ENCODE measurements at places on chromosomes 3 and 15.

DNA sequence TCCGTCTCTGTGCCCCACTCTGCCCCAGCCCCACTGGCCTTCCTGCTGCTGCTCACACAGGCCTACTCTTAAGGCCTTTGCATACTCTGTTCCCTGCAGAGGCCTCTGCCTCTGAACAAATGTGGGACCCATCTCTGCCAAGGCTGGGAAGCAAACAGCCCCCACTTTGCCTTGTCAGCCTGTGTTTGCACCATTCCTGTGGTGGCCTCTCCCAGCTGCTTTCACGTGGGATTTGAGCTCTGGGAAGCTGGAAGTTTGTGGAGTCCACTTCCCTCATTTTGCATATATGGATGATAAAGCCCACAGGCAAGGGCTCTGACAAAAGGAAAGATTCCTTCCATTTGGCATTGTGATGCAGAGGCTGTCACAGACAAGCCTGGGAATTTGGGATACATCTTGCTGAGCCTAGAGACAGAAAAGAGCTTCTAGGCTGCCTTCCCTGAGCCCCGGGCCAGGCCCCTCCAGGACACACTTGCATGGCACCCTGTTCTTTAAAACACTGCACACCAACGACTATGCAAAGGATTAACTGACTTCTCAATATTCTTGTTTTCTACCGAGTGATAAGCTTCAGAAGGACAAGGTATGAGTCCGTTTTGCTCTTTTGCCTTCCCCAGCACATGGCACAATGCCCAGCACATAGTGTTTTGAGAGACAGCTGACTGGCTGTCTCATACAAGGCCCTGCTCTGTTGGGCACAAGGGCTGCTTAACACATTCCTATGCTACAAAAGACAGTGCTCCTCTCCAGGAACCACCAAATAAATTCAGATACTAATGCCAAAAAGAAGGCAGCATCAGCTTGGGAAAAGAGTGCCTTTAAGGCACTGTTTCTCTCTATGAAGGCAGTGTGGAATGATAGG is 120.7 kb upstream of the TOPAZ1 start:
- DNase-seq: no peak

GRCh38 chr3:172939651-172940293 is 189.2 kb downstream of the ECT2 start:
- DNase-seq: no peak

GRCh38 chr3:46970391-46971091 is 6.0 kb downstream of the CCDC12 start:
- no peak for DNase-seq

DNA sequence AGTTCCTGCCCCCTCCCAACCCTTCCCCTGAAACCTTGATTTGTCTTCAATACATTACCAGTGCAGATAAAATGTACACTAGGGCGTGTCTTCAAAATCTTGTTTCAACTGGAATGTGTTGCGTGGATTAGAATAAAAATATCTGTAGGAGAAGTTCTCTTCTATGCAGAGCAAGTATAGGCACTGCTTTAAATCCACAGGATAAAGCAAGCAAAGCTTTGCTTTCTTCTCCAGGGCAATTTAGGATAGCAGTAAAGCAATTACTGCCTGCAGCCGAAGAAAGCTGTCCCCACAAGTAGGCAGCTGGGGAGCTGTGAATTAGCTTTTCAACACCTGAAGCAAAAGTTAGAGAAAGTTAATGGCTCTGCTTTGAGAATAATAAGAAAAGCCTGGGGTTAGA is 329.7 kb upstream of the KCNMB2 start:
- no peak for DNase-seq

DNA sequence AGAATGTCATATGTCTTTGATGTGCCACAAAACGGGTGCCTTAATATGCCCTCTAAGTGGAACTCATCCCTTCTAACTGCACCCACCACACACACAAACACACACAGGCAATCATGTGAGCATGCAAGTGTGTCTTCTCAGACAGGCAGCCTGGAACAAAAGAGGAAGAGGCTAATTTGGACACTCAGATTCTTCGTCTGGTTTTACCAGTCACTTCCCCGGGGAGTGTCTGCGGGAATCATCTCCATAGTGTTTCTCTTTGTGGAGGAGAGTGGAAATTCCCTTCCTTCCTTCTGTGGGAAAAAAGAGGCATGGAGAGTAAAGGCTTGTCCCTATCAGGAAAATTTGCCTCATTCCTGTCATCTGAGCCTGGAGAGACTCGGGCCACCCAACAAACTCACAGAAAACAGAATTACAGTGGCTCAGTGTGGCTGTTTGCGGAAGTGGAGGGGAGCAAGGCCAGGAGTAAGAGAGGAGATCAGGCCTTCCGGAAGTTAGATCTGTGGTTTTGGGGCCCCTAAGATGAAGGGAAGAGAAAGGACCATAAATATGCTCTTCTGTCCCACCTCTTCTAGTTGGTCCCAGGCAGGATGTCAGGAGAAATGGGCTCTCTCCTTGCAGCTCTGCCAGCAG is 212.6 kb upstream of the SEMA6D start:
- DNase-seq: no peak

DNA sequence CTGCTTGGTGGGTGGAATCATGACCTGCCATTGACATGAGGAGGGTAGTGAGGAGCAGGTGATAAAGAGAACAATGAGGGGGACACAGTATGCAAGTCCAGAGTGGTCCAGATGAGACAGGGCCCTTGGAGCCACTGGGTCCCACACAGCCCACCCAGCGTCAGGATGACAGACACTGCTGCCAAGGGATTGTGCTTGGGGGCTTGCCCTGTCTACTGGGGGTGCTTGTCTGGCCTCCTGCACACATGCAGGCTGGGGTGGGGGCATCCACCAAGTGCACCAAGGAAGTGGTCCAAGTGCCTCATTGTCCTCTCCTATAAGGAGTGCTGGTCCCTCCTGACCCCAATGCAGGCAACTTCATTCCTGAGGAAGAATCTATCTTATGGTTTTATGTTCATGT is 39.2 kb upstream of the CTSH start:
- DNase-seq: no peak
